GM04504 (cell line): ENCODE measurements at places on chromosomes 5 and 9.

GRCh38 chr5:98637557-98637956 is 135.9 kb upstream of the RGMB start:
- DNase-seq = no peak

DNA sequence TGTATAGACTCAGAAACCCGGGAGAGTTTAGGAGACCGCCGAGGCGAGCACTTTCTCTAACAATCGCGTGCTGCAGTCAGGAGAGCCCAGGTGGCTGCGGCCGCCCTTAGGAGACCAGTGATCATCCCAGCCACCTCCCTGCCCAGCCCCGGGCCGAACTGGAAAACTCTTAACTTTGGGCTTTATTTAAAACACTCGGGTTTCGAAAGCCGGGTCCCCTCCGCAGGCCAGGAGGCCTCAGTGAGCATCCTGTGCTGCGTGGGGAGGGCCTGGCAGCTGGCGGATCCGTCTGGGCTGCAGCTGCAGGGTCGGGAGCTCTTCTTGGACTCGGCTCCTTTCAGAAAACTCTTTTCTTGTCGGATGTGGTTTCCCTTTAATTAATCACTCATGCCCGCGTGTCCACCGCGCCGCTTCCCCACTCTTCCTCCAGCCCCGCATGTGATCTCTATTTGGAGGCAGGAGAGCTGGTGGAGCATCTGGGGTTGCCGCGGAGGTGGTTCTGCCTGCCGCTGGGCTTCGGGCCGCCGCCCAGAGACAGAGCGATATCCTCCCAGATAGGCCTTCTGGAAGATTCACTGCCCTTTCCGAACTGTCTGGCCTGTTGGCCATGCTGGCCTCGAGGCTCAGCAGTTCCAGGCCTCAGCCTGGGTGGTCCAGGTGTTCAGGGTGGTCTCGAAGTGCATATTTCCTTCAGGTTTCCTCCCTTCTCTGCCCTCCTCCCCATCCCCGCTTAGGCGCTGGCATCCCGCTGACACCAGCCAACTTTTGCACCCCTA is 59.5 kb downstream of the TMEM174 start:
- DNase-seq = no peak

- no peak for DNase-seq
Measured at GRCh38 chr5:172830275-172830799, 3.7 kb upstream of the ERGIC1 start.

GRCh38 chr9:100112677-100113336 is 13.8 kb downstream of the INVS start:
- DNase-seq = no peak

DNA sequence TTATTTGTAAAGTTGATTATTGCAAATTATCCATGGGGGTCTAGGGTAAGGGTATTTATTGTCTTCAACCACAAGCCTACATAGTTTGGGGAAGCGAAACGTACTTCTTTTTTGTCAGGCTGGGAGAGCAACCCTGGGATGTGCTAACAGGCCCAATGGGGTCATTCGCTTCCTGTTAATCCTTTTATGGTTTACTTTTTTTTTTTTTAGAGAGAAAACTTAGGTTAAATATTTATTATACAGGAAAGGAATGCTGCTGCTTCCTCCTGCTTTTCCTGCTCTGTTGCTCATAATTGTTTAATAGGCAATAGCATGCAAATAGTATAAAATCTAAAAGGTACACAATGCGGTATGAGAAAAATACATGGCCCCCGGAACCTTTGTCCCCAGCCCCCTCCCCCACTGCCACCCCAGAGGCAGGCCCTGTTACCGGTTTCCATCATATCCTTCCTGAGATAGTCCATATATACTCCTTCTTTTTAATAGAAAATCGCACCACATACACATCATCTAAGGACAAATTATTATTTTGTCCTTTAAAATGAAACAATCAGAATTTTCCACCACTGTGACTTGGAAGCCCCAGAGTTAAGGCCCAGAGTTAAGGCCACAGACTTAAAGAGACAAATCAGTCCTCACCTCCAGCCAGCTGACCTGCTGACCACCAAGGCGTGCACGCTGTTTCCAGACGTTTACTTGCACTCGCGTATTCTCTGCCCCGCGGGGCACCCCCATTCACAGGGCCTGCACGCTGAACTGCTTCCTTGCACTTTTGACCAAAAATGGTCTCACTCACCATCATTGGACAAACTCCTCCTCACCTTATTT is 83.9 kb downstream of the NDFIP1 start:
- no peak for DNase-seq
